Fibroblast of lung (primary cell): ENCODE measurements at places on chromosomes 7 and 10. TPM values are rescaled to one million over a fixed set of nuclear protein-coding genes. Genes with fewer than 3 reads are reported as not detected.

DNA sequence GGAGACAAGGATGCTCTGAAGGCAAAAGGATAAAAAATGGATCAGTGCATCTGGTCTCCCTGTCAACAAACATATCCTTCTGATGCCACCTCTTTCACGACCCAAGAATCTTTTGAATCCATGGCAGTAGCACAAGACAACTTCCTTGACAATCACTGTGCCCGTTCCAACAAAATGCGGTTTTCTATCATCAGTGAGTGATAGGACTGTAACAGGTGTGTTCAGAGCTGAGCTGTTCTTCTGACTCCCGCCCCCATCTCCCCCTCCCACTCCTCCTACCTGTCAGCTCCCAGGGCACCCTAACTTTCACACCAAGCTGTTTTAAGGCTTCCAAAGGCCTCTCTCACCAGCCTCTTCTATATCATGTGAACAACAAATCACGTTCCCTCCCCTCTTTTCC is 74.8 kb downstream of the PARD3 start:
- no peak for DNase-seq

GRCh38 chr7:22470981-22471380 is 29.0 kb downstream of the STEAP1B start:
- DNase-seq: no peak

DNA sequence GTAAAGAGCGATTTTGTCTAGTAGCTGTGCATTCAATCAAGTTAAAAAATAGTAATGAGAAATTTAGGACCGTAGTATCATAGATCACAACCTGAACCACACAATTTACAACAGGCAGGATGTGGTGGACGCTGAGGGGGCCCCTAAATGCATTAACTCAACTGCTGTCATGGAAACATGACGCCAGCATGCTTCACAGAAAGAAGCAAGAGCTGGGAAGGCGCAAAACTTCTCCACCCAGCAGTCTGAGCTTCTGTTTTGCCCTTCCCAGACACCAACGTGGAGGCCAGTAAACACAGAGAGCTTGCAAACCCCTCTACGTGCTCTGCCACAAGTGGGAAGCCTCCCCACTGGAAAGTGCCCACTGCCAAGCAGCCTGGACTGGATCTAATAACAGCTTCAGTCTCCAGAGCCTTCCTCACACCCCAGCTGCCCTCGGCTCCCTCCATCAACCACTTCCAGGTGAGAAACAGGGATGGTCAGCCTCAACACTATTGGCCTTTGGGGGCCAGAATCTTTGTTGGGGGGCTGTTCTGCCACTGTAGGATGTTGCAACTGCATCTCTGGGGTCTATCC is 151.8 kb downstream of the SFMBT2 start:
- DNase-seq: no peak

DNA sequence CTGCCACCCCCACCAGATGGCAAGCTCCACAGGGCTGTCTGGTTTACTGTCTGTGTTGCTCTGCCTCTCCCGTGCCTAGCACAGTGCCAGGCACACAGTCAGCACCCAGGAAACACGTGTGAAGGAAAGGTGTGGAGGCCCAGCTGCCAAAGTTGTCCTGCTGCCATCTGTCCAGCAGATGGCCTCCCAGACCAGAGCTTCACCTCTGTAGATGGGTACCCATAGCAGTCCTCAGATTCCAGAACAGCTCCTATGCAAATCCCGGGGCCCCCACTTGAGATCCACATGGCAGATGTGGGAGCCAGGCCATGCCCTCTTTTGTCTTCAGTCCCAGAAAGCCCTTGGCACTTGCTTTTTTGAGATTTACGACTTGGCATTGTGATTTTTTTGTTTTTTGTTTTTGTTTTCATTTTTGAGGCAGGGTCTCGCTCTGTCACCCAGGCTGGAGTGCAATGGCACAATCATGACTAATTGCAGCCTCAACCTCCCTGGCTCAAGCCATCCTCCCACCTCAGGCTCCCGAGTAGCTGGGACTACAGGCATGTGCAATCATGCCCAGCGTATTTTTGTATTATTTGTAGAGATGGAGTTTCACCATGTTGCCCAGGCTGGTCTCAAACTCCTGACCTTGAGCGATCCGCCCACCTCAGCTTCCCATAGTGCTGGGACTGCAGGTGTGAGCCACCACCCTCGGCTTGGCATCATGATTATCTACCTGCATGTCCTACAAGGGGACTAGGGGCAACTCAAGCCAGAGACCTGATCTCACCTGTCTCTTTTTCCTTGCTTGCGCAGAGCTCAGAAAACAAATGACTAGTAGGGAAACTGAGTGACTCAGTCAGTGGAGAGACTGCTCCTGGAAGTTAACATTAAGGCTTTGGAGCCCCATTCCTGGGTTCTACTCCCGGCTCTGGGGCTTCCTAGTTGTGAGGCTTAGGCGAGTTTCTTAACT is 16.9 kb upstream of the PALD1 start:
- peak; percentile 50 for DNase-seq

DNA sequence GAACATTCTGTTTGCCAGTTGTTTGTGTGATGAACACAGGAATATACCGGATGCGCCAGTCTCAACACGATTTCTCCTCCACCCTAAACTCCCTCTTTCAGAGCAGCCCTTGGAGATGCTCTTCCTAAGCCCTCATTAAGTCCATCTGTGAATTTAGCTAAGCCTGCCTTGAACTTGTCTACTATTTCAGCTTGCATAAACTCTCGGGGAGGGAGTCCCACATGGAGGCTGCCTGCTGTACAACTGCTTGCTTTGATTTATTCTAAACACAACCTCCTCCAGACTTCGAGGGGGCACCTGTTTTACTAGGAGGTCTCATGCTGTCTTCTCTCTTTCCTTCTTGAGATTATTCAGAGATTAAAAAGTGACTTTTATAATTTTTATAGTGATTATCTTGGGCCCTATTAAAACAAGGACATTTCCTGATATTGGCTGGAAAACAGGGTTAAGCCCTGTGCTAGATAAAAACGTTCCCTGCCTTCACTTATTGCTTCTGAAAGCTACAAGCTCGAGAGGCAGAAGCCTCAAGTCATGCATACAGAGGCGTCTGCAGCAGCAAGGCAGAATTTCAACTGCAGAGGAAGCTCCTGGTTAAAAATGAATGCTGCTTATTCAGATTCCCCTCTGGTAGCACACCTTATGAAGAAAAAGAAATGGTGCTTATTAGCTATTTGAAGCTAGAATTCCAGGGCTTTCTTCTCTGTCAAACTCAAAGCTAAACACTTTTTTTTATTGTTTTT is 174.3 kb downstream of the FANK1 start:
- no peak for DNase-seq

DNA sequence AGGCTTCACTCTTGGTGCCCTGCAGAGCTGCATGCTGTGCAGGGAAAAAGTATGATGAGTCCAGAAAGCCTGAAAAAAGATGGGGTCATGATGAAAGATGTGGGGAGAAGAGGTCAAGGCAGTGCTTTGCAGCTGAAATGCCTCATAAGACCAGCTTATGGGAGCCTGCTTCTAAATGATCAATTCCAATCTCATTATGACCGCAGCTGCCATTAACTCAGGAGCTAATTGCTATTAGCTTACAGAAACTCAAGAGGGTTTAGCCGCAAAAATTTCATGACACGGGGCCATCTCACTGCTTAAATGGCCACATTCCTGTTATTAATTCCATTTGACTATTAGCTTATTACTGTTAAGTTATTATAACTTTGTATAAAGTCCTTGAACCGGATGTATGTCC is 502.9 kb upstream of the ZMIZ1 start:
- no peak for DNase-seq

GRCh38 chr7:81007051-81007450 is 88.2 kb upstream of the SEMA3C start:
- DNase-seq: no peak

GRCh38 chr7:11473807-11474424 is 358.1 kb downstream of the THSD7A start:
- no peak for DNase-seq

- peak; percentile 91 for DNase-seq
Observed at GRCh38 chr10:15325243-15325943, 45.7 kb downstream of the FAM171A1 start.

- DNase-seq: no peak
Observed at GRCh38 chr10:124683814-124684213, 60.4 kb downstream of the FAM53B start.

DNA sequence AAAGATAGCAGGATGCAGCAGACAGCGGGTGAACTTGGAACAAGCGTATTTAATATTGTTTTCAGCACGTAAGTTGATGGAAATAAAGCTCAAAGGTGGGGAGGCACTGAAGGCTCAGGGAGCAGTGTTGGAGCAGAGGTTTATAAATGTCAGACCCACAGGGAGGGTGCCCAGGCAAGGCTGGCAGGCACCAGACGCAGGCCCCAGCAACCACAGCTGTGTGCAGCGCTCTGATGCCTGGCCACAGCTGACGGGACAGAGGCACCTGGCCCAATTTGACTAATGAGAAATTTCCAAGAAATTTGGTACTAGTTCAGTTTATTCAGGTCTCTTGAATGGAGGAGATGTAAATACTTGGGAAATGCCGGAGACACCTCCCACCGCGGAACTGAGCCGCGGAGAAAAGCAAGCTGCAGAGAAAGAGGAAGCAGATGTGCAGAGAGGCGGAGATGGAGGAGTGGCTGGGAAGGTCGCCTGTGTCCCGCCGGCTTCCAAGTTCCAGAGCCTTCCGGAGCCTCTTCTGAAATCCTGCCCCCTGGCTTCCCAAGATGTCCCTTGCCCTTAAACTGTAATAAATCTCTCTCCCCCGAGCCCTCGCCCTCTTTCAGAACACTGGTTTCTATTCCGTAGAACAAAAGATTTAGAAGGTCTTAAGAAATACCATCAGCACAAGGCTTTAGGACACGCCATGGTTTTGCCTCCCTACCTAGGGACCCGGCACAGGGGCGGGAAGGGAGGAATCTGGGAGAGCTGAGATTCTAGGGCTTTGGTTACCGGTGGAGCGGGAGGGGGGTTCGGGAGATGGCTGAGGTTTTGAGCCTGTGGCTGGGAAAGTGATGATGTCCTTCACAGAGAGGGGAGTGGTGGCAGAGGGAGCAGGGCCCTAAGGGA is 38.4 kb upstream of the PLXNA4 start:
- peak; percentile 25 for DNase-seq

GRCh38 chr7:1823376-1824150 is 153.5 kb downstream of the ELFN1 start:
- no peak for DNase-seq

GDF10 gene
- 6.2 and 16.2 TPM in 2 replicates for polyA plus RNA-seq

ADAMTS14 gene
- polyA plus RNA-seq: 3.1 and 6.2 TPM in 2 replicates

LMTK2 gene
- 5.2 and 5.7 TPM in 2 replicates for polyA plus RNA-seq

OR9A2 gene
- polyA plus RNA-seq: not detected in 2 replicates

OR2A42 gene
- 0.02 and 0.06 TPM in 2 replicates for polyA plus RNA-seq

TMEM229A gene
- not detected in 2 replicates for polyA plus RNA-seq

PRTFDC1 gene
- polyA plus RNA-seq: 32.7 and 47.0 TPM in 2 replicates

HGF gene
- 177 and 212 TPM in 2 replicates for polyA plus RNA-seq

PON2 gene
- polyA plus RNA-seq: 77.5 and 140 TPM in 2 replicates
